ENCODE measurements at places on chromosomes 5 and 9. TPM values are rescaled to one million over a fixed set of nuclear protein-coding genes. Genes with fewer than 3 reads are reported as not detected.
A peak's percentile ranks its signal among the peaks of the same experiment; 100 is the strongest.

ZFP2 gene
- total RNA-seq, result 0.52 TPM

- H3K36me3 ChIP-seq, result no peaks in the 10 kb centered on the region
- no peaks in the 10 kb centered on the region for H3K4me1 ChIP-seq
- no peak overlapping the region for H3K27ac ChIP-seq
- H3K27me3 ChIP-seq, result no peaks in the 10 kb centered on the region
- DNase-seq, result no peak
Observed at GRCh38 chr9:124108216-124108615, 96.6 kb downstream of the LHX2 start.

DNA sequence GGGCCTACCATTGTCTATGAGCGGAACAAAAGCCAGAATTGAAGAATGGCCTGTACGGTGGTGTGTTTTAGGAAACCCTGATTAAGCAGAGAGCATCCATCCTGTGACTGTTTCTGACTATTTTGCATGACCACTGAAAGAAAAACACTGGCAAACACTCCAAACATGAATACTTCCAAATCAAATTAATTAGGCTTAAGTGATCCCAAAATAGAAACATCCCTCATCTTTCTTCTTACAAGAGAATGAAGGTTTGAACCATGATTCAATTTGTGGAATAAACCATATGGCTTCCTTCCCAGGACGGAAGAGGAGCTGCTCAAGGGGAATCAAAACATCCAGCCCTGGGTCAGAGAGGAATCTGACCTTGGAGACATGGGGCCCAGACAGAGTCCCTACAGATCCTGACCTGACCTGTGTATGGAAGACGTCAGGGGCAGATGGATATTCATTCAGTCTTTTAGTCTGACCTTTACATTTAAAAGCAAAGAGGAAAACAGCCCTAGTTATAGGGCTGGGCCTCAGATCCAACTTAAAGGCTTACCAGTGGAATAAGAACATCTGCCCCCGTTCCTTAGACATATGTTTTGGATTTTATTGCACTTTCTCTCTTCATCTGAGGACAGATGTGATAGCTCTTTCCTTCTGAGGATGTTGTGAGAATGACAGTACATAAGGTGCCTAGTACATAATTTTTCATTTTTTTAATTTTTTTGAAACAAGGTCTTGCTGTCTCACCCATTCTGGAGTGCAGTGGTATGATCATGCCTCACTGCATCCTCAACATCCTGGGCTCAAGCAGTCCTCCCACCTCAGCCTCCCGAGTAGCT lies 17.6 kb upstream of the RECK start:
- no peaks in the 10 kb centered on the region for H3K4me1 ChIP-seq
- H3K27ac ChIP-seq, result no peak overlapping the region
- no peaks in the 10 kb centered on the region for H3K36me3 ChIP-seq
- H3K27me3 ChIP-seq, result no peaks in the 10 kb centered on the region
- no peak overlapping the region for H3K4me3 ChIP-seq

DNA sequence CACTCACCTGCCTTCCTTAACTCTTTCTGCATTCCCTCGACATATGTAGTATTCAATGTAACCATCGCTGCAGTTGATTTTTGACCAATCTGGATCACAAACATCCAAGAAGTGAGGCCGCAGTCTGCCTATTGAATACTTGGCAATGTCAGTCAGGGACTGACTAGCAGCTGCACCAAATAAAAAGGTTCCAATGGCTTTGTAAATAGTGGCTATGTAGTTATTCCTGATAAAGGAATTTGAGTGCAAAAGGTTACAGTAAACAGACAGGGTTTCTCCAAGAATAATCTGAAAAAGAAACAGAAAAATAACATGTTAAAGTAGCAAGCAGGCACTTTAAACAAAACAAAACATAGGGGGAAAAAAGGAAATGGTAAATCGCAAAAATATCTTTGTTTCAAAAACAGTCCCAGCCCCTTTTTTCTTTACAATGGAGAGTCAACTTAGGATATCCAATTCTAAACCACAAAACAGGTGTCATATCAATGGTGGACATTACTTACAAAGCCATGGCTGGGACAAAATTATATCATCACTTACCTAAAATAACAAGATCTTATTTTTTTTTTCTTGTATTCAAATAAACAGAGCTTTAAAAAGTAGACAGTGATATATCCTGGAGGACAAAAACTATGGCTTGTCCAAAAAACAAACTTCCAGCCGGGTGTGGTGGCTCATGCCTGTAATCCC lies 66.8 kb downstream of the PLPP1 start:
- H3K36me3 ChIP-seq, result peaks cover 26% of the 10 kb centered on the region
- H3K27me3 ChIP-seq, result no peaks in the 10 kb centered on the region
- peak overlapping the region; percentile 30 for H3K27ac ChIP-seq
- DNase-seq, result no peak
- peaks cover 15% of the 10 kb centered on the region for H3K4me1 ChIP-seq
- H3K4me3 ChIP-seq, result no peak overlapping the region

Data from heart left ventricle (tissue), 16 donors.